Activated CD8-positive, alpha-beta memory T cell treated with anti-CD3 and anti-CD28 coated beads for 1 hour (primary cell): ENCODE measurements at places on chromosomes 3 and 15.

DNA sequence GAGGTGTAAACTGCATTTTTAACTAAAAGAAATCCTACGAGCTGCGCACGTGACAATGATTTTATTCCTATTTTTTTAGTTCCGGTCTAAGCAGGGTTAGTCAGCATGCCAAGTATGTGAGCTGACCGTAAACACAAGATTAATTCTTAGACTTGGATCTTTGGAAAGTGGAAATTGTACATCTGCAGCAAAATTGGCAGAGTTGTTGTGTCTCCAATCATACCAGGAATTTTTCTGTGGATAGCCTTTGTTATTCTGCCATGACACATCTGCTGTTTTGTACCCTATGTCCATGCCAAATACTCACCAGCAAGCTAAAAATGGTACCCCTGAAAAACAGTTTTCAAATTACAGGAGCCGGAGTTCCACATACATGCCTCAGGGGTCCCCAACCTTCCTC, 562.5 kb downstream of the UNC13C start:
- DNase-seq = no peak

DNA sequence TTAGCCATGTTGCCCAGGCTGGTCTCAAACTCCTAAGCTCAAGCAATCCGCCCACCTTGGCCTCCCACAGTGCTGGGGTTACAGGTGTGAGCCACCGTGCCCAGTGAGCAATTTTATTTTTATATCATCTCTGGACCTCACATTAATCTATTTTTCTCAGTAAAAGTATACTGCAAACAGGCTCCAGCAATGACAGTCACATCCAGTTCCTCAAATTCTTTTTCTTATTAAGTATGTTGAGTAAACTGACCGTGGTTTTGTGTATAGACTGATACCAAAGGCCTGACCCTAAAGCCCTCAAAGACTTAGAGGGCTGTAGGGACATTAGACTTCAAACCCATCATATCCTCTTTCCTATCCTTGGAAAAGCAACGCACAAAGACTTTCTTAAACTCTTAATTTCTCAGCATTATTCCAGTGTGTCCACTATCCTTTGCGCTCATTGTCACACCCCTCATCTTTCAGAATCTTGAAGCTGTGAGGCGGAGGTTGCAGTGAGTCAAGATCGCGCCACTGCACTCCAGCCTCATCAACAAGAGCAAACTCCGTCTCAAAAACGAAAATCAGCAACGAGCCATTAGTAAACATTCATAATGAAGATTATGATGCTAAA, 2.0 kb downstream of the NGLY1 start:
- no peak for DNase-seq

GRCh38 chr3:122687298-122687697, 6.7 kb downstream of the PARP14 start:
- DNase-seq = no peak

- no peak for DNase-seq
These were observed 53.3 kb downstream of the TIPARP start for GRCh38 chr3:156727519-156728205.

DNA sequence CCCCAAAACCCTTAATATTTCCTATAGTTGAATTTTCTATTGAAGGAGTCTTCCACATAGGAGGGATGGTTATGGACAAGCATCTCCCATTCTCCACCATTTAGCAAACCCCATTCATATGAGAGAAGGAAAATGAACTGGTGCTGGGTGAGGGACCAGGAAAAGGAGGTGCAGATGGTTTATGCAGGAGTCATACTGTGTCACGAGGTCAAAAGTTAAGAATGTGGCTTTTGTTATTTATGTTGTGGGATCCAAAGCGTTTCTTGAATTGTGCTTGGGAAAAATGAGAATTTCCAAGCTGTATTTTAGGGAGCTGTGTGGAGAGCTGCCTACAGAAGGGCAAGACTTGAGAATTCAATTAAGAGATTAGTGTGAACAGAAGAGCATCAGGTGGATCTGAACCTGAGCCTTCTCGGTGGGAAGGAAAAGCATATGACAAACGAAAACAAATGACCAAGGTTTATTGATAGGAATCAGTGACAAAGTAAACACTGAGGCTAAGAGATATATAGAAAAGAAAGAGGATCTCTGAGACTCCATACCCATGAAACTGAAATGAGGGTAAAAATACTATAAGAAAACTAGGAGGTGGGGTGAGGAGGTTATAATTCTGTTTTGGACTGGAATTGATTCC, 473.3 kb upstream of the NR2F2 start:
- no peak for DNase-seq

GRCh38 chr3:52088445-52089367, 32.3 kb upstream of the DUSP7 start:
- DNase-seq = no peak

- no peak for DNase-seq
These were observed 2.5 kb upstream of the C3orf38 start for GRCh38 chr3:88147261-88147660.

DNA sequence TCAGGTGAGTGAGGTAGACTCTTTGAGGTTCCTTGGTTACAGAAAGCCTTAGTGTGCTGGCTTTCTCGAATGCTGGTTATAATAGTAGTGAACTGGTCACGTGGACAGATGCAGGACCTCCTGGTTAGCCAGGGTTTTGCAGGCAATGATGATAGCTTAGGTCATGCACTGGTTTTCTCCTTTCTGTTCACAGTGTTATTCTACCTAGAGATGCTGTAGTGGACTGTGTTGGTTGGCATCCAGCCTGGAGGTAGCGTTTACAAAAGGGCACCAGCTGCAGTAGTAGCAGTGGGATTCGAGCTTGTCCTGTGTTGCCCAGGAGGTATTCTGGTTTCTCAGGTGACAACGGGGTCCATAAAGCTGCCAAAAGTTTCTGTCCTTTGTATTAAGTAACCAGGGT, 27.0 kb downstream of the PCCB start:
- DNase-seq = no peak
